Skin of body (tissue), 3 donors: ENCODE measurements at places on chromosomes 5 and 9.
A peak's percentile ranks its signal among the peaks of the same experiment; 100 is the strongest.

DNA sequence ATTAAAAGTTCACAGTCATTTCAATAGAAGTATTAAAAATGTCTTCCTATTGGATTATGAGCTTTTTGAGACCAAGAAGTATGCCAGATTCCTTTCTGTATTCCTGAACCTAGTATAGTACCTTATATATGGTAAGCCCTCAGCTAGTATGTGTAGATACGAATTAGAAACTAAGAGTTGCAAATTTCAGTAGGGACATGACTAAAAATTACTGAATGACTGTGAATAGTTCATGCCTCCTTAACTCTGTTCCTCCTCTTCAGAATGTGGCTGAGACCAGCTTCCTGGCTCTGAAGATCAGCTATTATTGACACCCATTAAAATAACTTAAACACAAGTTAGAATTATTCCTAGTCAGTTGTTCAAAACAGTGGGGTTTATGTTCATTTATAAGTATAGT, 19.7 kb downstream of the KDM3B start:
- no peak for DNase-seq

DNA sequence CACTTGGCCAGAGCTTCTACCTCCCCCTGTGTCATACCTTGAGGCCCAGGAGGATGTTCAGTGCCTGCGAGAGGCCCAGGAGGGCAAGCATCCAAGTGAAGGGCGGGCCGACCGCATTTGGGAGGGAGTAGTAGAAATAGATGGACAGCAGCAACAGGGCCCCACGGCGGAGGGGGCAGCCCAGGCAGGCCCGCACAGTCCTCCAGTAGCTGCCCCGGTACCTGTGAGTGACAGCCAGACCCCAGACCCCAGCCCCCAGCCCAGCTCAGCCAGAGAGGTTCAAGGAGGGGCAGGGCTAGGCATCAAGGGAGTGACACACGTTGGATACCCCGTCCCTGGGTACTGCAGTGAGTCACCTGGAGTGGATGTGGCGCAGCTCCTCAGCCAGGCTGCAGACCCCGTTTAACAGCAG, 1.4 kb downstream of the STING1 start:
- no peak for DNase-seq

- no peak for DNase-seq
Observed at GRCh38 chr9:98732091-98732490, 23.4 kb upstream of the GABBR2 start.

DNA sequence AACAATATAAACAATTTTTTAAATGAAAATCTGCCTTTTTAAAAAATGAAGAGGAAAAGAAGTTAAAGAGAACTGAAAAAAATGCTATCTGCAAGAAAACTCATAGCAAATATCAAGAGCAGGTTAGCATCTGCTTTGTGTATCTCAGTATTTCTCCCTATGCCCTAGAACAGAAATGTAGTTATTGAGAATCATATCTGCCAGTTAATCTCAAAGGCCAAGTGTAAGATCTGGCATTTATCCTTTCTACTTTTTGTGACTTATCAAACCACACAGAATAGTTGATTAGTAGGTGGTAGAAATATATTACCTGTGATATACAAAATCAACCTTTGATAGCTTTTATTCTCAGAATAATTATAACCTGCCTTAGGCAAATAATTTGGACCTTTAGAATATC, 1699.8 kb downstream of the EFNA5 start:
- no peak for DNase-seq

- DNase-seq: no peak
Observed at GRCh38 chr5:112635771-112636731, 101.6 kb upstream of the APC start.

DNA sequence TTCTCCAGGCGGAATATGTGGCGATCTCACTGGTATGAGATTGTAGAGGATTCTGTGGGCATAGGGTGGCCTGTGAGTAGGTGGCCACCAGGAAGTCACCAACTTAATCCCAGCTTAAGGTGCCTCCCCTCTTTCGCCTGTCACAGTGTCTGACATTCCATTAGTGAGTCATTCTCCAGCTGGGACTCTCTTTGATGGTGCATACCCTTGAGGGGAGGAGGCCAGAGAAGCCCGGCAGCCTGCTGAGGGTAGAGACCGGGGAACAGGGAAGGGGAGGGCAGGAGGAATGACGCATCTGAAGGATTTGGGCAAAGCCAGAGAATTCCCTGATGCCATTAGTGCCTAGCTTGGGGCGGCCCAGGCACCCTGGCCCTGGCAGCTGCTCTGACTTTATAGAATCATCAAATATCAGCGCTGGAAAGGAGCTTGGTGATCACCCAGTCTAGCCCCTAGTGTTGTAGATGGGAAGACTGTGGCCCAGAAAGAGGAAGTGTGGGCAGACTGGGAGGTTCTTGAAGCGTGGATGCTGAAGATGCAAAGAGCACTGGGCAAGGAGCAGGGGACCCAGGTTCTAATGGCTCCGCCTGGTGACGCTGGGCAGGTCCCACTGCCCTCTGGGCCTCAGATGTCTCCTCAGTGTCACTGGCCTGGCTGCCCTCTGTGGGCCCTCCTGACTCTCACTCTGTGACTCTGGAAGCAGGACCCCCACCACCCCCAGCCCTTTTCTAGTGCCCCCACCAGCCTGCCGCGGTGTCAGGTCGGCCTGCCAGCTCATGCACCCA, 41.4 kb downstream of the DAB2IP start:
- DNase-seq: no peak

DNA sequence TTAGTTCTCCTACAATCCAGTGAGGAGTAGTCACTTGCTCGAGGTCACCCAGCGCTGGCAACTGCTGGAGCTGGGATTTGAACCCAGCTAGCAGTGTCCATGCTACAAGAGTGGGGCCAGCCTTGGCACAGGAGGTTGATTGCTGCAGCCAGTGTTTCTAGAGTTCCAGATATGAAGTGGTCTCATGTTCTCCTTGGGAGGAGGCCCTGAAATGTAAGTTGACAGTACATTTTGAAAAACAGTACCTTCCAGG, 802 bp downstream of the CCDC107 start:
- no peak for DNase-seq

GRCh38 chr5:89128906-89129625, 246.1 kb upstream of the MEF2C start:
- DNase-seq: no peak

DNA sequence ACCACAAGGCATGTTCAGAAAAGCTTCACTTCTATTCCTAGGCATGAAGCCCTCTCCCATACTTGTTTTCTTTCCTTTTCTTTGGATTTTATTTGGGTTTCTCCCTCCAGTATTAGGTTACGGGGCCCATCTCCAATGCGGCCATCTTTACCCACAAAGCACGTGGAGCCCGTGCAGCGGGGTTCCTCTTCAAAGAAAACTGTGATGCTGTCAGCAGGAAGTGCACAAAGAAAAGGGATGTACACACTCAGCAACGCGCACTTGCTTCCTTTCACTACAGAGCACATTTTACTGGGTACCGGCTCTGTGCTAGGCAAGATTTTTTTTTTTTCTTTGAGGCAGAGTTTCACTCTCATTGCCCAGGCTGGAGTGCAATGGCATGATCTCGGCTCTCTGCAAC, 106.6 kb downstream of the COL23A1 start:
- DNase-seq: no peak

GRCh38 chr5:109324351-109324750, 85.4 kb downstream of the PJA2 start:
- no peak for DNase-seq

DNA sequence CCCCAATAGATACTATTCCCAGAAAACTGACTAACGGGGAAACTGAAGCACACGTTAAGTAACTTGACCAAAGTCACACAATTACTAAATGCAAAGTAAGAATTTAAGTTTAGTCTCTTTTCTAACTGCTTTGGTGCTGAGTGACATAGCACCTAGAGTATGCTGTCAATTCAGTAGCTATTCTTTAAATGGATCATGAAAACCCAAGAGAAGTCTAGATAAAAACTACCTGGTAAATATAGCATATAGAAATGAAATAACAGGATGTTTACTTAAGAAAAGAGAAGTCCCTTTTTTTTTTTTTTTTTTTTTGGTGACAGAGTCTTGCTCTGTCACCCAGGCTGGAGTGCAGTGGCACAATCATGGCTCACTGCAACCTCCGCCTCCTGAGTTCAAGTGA, 129.2 kb downstream of the PDE4D start:
- no peak for DNase-seq

GRCh38 chr9:134709512-134710270, 68.1 kb downstream of the COL5A1 start:
- peak; percentile 60 for DNase-seq

- DNase-seq: no peak
Observed at GRCh38 chr5:119329666-119330065, 26.2 kb upstream of the TNFAIP8 start.

- DNase-seq: no peak
Observed at GRCh38 chr5:5751498-5751897, 329.0 kb downstream of the ICE1 start.

- no peak for DNase-seq
Observed at GRCh38 chr9:1469996-1470395, 419.8 kb downstream of the DMRT2 start.

DNA sequence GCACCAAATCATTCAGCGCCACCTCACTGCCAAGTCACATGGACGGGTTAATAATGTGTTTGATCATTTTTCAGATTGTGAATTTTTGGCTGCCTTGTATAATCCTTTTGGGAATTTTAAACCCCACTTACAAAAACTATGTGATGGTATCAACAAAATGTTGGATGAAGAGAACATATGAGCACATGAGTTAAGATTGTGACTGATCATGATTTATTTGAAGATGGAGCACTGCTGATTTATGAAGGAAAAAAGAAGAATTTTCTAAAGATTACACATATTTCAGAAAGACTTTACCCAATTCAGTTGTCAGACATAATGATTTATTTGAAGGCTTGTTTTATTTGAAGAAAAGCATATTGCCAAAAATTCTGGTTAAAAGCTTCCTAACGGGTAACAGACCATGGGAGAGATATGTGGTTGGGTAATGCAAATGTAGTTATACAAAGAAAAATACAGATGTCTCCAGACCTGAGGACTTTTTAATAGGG, 37.4 kb downstream of the TNFAIP8 start:
- peak; percentile 58 for DNase-seq

- no peak for DNase-seq
Observed at GRCh38 chr5:73962801-73963425, 336.9 kb downstream of the ARHGEF28 start.

- DNase-seq: no peak
Observed at GRCh38 chr5:112682621-112683061, 55.0 kb upstream of the APC start.

DNA sequence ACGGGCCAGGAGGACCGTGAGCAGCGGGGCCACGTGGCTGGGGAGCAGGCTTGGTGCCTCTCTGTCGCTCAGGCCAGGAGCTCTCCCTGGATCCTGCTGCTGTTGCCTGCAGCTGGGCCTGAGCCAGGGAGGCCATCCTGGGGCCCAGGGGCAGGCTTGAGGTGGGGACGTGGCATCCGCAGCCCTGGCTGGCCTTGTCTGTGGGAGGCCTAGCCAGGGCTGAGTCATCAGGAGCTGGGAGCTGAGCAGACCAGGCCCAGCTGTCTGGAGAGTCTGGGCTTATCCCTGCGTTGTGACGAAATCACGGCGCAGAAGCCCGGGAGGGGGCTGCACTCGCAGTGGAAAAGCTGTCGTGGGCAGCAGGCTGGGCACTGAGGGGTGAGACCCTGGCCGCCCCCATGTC, 138.8 kb upstream of the COL5A1 start:
- peak; percentile 76 for DNase-seq

DNA sequence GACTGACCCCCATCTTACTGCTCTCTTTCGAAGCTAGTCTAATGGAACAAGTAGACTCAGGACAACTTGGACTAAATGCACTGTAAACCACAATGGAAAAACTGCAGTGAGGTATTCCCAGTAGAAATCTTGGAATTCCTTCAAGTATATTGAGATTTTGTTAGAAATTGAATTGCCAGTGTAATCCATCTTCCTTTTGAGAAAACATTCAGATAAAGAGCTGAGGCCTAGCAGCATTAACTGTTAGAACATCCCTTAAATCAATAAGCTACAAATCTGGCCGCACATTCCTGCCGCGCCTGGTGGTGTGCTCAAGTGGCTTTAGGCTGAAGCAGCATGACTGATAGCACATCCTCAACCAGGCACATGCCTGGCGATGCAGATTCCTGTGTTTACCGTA, 29.3 kb downstream of the PPIC start:
- no peak for DNase-seq

DNA sequence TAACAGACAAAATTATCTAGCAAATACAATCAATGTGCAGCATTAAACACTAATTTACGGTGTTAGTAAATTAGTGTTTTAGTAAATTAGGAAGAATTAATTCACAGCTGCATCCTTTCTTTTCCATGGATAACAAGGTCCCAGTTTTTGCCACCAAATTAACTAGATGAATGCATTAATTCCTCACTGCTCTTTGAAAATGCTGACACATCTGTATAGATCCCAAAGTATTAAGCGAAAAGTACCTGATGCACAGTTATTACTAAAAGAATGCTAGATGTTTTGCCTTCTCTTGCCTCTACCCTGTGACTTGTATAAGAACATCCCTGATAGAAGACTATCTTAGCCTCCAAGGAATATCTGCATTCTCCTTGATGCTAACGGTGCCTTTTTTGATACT, 612.7 kb upstream of the DMAC1 start:
- no peak for DNase-seq

- no peak for DNase-seq
Observed at GRCh38 chr5:151224372-151224771, 480 bp upstream of the CCDC69 start.

DNA sequence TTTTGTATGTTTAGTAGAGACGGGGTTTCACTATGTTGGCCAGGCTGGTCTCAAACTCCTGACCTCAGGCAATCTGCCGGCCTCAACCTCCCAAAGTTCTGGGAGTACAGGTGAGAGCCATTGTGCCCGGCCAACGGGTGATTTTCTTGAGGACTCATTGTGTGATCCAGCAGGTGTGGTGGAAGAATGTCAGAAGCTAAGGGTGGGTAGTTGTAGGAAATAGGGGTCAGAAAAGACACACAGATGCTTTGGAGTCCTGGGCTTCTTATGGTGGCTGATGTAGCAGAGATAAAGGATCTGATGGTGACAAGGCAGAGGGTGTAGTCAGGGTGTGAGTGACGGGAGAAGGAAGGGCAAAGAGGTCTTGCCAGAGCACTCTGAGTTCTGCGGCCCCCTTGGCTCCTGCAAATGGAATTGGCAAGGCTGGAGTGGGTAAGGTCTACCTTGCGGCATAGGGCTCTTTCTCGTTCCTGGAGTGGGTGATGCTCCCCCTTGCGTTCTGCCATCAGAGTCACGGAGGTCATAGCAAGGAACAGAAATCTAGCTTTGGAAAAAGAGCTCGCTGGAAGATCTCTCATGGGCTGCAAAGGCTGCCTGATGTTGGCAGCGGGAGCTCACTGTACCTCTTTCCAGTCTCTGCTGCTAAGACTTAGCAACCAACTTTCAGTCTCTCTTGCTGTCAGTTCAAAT, 97.2 kb downstream of the SREK1 start:
- DNase-seq: no peak

DNA sequence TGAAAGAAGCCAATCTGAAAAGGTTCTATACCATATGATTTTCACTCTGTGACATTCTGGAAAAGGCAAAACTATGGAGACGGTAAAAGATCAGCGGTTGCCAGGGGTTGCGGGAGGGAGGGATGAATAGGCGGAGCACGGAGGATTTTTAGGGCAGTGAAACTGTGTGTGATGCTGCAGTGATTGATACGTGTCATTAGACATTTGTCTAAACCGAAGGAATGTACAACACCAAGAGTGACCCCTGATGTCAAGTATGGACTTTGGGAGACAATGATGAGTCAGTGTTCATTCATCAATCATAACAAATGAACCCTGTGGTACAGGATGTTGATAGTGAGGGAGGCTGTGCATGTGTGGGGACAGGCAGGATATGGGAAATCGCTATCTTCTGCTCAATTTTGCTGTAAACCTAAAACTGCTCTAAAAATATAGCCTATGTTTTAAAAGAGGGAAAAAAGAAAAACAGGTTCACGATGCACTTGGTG, 34.4 kb downstream of the ERGIC1 start:
- DNase-seq: no peak
